Endothelial cell (in vitro differentiated cells): ENCODE measurements at places on chromosomes 1 and 21. TPM values are rescaled to one million over a fixed set of nuclear protein-coding genes. Genes with fewer than 3 reads are reported as not detected.

The GUCA2A gene
- not detected for total RNA-seq

DNA sequence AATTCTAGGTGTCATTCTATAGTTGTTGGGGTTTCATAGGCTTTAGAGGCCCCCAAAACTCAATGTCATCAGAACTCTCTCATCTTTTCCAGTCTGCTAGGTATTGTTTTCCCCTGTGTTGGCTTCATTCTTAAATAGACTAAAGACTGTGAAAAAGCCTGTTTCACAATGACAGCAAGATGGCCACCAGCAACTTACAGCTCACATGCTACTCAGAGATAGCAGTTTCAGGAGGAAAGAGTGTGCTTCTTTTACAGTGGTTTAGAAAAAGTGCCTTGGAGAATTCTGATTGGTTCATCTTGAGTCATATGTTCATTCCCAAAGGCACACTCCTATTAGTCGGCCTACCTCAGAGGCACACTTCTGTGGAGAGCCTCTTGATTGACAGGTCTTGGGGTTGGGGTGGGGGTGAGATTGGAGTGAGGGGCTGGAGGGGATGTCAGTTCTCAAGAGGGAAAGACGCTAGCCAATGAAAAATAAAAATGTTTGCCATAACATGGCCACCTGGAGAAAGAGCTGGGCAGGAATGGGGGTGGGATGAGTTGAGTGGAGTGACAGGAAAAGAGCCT is 8.5 kb downstream of the IL23R start:
- no peak for DNase-seq

DNA sequence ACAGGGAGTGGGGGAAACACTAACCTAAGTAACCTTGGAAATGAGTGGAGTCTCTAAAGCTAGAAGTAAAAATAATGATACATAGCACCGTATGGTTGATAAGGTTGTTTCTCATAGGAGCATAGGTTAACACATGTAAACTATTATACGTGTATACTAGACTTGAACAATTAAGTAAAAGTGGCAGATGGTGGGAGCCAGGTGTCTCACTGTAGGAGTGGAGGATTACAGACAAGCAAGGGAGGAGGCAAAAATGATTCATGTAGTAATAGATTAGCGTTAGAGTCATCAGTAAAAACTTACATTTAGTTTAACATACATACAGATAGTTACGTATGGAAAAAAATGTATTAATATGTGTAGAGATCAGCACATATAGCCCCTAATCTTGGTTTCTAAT is 138.4 kb upstream of the DSCAM start:
- no peak for DNase-seq

GRCh38 chr1:119986007-119986497 is 83.4 kb downstream of the NOTCH2 start:
- no peak for DNase-seq

The YBEY gene
- 7.0 TPM for total RNA-seq

The TEX38 gene
- total RNA-seq = not detected

The CCDC190 gene
- not detected for total RNA-seq

GRCh38 chr21:45478115-45478801 is 64.0 kb downstream of the SLC19A1 start:
- DNase-seq = peak; percentile 76

The SPAG17 gene
- 9.5 TPM for total RNA-seq

DNA sequence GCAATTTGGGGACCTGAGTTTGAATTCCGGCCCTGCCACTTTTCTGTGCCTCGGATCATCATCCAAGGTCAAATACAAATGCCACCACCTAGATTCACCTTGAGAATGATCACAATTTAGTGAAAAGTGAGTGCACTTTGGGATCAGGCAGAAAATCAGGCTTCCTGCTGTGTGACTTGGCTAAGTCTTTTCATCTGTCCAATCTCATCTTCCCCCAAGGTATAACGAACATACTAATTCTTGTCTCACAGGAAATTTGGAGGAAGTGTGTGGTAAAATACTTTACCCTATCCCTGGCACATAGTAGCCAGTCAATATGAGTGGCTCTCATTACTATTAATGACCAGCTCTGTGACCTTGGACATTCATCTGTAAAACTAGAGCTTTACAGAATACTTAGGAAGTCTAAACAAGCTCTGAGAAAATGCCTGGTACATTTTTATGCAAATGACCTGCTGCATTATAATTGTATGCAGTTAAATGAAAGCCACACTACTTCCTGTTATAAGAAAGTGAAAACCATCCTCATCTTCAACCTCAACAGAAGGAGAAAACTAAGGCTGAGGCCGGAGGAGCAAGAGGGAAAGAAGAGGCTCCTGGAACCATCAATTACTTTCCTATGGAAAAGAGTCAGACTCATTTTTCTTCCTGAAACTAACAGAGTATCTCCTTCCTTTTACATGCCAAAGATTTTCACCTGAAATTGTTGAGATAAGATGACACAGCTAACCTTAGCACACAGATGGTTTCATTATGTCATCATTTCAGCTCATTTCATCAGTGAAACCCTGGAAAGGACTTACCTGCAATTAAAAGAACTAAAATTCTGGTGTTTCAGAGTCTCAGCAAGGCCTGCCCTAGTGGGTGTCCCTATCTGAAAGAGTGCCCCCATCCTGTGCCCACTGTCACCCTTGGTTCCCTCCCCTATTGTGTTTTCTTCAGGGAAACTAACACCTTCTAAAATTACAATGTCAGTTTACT is 32.6 kb upstream of the RGS8 start:
- no peak for DNase-seq

The FMO3 gene
- not detected for total RNA-seq

- no peak for DNase-seq
These were observed 211.4 kb upstream of the PKN2 start for GRCh38 chr1:88472714-88473113.

GRCh38 chr1:119001181-119002027 is 13.3 kb upstream of the TBX15 start:
- no peak for DNase-seq

GRCh38 chr1:235087906-235088305 is 40.7 kb downstream of the TOMM20 start:
- DNase-seq = no peak
